ENCODE measurements at places on chromosomes 3 and 15.

GRCh38 chr15:96117270-96117669, 213.2 kb upstream of the NR2F2 start:
- no peak for DNase-seq

DNA sequence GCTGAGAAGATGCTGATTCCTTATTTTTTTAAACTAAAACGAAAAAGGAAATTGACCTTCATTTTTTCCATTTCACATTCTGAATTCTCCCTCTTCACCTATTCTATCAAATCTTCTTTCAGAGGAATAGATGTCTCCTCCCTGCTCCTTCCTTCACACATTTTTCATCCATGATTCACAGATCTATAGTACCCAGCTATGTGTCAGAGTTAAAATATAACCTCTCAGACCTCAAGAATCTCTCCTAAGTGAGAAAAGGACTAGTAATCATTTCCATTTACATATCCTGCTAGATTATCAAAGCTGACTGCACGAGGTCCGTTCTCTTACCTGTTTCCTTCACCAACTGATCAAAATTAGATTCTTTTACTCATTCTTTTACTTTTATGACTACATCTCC, 1297.6 kb upstream of the ALCAM start:
- DNase-seq, result no peak

- DNase-seq, result no peak
Measured at GRCh38 chr3:105430455-105430854, 63.7 kb downstream of the ALCAM start.

- no peak for DNase-seq
Measured at GRCh38 chr15:29638781-29639180, 183.5 kb downstream of the TJP1 start.

DNA sequence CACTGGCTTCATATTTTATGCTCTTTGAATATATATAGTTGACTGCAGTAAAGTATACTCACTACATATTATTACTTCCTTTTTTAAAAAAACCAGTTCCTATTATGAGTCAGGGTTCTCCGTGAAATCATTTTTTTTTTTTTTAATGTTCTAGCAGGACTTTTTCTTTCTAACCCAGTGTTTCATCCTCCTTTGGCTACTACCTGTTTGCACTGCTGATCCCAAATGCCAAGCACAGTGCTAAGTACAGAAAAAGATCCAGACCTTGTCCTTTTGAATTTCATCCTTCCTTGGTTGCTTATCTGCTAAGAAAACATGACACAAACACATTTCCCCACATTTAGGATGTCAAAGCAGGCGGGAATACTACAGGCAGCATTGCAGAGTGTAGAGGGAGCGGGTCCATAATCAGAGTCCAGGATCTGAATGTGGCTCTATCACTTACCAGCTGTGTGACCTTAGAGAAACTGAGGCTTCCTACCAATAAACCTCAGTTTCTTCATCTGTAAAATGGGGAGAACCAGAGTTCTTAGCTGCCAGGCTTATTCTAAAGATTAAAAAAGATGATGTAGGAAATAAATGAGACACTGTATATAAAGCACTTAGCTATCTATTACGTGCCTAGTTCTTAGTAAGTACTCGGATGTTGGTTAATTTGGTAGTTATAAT, 37.2 kb upstream of the ANPEP start:
- no peak for DNase-seq

- DNase-seq, result no peak
Measured at GRCh38 chr15:73812806-73813465, 59.8 kb upstream of the INSYN1 start.

DNA sequence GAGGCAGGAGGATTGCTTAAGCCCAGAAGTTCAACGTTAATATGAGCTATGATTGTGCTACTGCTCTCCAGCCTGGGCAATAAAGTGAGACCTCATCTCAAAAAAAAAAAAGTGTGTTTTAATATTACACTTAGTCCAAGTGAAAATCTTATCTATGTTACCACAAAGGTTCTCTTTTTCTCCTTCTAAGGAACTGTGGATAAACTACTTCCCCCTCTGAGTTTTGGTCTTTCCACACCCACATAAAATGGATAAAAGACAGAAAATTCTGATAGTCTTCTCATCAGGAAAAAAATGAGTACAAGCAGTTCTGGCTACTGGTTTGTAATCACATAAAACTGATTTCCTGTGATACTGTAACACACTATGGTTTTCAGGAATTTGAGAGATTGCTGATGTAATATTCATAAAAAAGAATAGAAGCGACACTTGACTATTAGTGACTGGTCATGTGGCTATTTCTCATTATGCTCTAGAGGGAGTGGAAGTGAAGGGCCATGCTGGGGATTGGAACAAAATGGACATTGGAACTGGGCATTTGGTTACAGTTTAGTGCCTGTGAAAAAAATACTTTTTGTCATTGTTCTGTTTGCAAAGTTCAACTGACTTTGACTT, 68.2 kb downstream of the RYR3 start:
- DNase-seq, result no peak

DNA sequence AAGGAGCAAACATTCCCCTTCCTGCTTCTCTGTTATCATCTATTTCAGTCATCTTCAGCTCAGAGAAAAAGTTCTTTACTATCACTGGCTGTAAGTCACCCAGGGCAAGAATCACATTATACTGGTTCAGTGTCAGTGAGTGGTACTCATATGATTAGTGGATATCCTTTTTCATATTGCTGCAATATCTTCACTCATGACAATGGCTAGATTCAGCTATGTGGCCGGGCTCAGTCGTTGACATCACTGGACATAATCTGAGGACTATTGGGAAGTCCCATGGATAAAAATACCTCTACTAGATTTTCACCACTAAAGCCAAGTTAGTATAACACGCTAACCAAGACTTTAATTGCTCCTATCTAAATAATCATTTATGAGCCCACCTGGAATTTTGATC, 91.3 kb upstream of the UBE2E2 start:
- DNase-seq, result no peak

GRCh38 chr15:99744142-99744541, 10.9 kb upstream of the LYSMD4 start:
- DNase-seq, result no peak

DNA sequence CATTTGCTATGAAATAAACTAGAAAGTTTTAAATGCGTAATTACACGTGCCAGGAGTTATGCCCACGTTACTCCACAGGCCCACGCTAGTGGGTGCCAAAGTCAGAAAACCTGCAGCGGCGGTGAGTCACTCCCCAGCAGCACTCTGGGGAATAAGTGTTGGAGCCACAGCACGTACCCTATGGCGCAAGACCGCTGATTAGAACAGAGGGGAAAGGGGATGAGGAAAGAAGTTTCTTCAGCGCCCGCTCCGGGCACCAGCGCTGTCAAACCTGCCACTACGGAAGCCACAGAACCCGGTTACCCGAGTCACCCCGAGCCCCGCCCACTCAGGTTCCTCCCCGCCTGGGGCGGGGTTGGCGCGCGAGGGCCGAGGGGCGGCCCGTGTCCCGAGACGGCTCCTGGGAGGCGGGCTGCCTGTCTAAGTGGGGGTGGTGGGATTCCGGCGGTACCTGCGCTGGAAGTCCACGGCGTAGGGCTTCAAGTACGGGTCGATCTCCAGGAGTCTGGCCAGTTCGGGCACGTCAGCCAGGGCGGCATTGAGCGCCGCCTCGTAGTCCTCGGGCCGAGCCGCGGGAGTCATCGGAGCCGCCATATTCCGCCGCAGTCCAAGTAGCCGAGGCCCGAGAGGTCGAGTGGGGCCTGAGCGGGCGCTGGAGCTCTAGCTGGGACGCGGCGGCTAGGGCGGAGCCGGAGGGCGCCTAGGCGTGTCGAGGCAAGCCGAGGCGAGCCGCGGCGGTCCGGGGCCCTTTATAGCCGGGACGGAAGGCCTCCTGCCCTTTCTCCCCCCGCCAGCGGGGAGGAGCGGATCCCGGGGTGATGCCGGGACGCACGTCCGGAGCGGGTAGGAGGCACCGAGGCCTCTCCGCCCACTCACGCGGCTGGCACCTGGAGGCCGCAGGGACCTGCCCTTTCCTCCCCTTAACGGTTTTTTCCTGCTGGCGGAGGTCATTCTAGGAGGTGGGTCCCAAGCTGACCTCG, at the start of gene GBE1:
TSS of gene GBE1 (minus strand) at position 722 of the 980 bp plus-strand sequence. CDS start at position 594, 128 bp downstream.
- peak; percentile 73 for DNase-seq

- DNase-seq, result no peak
Measured at GRCh38 chr3:189101594-189101993, 70.2 kb upstream of the TPRG1 start.

GRCh38 chr3:53182764-53183355, 21.9 kb downstream of the PRKCD start:
- no peak for DNase-seq

DNA sequence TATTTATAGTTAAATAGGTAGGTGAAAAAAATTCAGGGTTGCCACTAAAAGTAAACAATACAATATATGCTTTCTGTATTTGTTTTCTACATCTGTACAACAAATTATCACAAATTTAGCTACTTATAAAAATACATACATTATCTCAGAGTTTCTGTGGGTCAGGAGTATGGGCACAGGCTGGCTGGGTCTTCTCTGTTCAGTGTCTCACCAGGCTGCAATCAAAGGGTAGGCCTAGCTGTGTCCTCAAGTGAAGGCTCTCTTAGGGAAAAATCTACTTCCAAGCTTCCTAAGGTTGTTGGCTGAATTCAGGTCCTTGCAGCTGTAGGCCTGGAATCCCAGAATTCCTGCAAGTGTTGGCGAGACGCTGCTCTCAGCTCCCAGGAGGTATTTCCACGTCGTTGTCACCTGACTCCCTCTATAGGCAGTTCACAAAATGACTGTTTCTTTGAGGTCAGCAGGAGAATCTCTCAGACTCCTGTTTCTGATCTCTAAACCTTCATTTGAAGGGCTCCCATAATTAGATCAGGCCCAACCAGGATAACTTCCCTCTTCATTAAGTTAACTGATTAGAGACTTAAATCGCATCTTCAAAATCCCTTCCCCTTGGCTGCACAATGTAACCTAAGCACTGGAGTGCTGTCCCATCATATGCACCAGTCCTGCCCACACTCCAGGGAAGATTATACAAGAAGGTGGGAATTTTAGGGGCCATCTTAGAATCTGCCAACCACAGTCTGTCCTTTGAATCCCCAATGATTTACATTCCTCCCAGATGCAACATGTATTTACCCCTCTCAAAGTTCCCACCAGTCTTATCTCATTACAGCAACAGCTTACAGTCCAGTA, 296.6 kb downstream of the SUCLG2 start:
- DNase-seq, result no peak

GRCh38 chr15:68449389-68449788, 17.4 kb upstream of the ITGA11 start:
- DNase-seq, result no peak

- no peak for DNase-seq
Measured at GRCh38 chr3:125128861-125129501, 73.2 kb upstream of the HEG1 start.

DNA sequence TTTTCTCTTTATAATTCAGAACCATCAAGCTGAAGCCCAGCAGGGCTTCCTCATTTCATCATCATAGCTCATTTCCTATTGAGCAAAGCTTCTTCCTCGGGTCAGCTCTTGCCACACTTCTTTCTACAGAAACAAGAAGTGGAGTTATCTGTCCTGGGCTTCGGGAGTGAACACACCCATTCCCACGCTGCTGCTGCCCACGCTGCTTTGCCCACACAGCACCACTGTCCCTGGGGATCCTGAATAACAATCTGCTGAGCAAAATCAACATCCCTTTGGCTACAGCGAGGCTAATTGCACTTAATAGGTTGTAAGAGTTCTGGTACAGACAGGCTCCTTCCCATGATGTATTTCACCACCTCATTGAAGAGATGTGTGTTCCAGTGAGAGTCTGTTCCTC, 23.7 kb downstream of the CEP19 start:
- no peak for DNase-seq

GRCh38 chr3:168495932-168496331, 400.2 kb upstream of the GOLIM4 start:
- DNase-seq, result no peak

DNA sequence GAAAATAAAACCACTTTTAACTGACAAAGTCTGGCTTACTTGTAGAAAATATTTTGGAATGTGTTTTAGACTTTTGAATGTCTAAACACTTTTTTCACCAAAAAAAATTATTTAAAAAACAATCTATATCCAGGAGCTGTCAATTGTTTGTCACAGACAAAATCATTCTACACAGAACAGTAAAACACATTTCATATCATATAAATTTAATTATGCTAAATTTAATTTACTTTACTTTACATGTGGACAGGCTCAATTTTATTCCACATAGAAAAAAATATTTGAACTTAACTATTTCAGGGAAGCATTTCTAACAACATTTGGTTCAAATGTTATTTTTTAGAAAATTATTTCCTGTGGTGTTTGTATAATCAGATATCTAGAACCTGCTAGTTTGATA, 1417.0 kb downstream of the ZPLD1 start:
- DNase-seq, result no peak

DNA sequence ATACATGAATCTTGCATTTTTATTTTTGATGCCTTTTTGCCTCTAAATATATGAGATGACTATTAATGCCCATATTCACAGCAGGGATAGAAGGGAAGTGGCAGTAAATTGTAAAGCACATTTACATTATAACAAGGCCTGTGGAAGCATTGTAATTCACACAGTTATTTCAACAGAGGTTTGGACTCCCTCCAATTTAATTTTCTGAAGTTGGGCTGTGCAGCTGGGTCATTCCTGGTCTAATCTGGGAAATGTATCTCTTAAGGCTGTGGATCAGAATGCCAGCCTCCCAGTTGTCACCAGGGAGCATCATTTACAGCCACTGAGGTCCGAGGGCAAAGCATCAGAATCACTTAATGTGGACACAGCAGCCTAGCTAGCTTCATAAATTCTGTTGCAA, 434.5 kb downstream of the MFSD1 start:
- DNase-seq, result no peak

DNA sequence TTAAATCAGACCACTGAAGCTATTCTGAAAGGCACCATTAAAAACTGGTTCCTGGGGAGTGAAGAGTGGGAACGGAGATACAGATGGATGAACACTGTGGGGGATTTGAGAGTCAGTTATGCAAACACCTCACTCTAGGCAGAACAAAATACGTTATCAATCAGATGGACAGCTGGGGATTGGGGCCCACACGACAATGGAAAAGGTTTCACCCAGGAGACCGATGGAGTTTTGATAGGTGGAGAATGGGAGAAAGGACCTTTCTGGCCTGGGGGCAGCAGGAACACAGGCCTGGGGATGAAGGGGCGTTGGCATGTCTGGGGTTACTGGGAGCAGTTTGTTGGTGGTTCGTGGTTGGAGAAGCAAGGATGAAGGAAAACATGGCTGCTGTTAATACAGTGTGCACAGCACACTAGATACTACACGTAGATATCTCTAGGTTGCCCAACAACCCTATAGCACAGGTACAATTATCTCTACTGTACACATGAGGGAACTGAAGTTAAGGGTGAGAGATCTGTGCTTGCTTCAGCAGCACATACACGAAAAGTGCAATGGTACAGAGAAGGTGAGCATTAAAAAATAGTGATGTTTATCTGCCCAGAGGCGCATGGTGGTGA, 16.5 kb downstream of the ST6GAL1 start:
- DNase-seq, result no peak

GRCh38 chr15:80739919-80740318, 39.3 kb upstream of the CEMIP start:
- DNase-seq, result no peak

- DNase-seq, result no peak
Measured at GRCh38 chr3:76753599-76753998, 286.3 kb upstream of the ROBO2 start.

All from stimulated activated CD8-positive, alpha-beta memory T cell treated with anti-CD3 and anti-CD28 coated beads, Interleukin-7, amount 100 ng/mL, for 1 hour (primary cell).